ENCODE measurements at places on chromosomes 2 and 18. TPM values are rescaled to one million over a fixed set of nuclear protein-coding genes. Genes with fewer than 3 reads are reported as not detected.

- H3K27ac ChIP-seq: no peak overlapping the region
- no peak for DNase-seq
- no peaks in the 10 kb centered on the region for H3K4me1 ChIP-seq
- no peak overlapping the region for H3K4me3 ChIP-seq
Measured at GRCh38 chr2:30382995-30383394, 64.1 kb upstream of the LCLAT1 start.

DNA sequence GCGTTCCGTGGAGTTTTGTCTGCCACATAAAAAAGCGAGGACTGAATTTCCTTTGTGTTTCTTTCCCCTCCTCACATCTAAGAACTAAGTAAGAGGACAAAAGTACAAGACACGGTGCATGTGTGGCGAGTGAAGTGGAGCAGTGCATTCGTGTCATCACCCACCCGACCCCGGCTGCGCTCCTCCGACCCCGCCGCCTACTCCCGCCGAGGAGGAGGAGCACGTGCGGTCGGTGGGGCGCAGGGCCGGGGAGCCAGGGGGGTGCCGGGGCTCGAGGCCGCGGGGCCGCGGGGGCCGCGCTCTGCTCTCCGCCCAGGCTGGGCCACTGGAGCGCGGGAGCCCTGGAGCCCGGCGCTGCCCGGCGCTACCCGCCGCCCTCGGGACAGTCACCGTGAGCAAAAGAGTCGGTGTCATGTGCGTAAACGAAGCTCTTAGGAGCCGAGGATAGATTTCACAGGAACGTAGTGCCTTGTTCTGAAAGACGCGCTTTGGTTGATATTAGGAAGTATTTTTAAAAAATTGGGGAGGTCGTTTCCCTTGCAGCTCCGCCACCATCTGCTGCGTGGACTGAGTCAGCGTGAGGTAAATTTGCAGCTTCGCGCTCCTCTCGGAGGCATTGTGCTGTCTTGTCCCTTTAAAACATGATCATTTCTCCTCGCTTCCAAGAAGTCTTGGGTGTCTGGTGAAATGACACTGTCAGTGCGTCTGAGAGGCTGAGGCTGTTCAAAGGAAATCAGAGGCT lies 11.0 kb downstream of the TBR1 start:
- H3K4me3 ChIP-seq: no peak overlapping the region
- H3K4me1 ChIP-seq: no peaks in the 10 kb centered on the region
- no peak overlapping the region for H3K27ac ChIP-seq
- H3K27me3 ChIP-seq: 0 out of 2 replicates have a peak, but pooled peaks cover 2% of the 10 kb centered on the region
- no peak for DNase-seq
- H3K36me3 ChIP-seq: no peaks in the 10 kb centered on the region

- no peak overlapping the region for H3K4me3 ChIP-seq
- no peaks in the 10 kb centered on the region for H3K36me3 ChIP-seq
- H3K4me1 ChIP-seq: peaks cover 5% of the 10 kb centered on the region
- H3K27me3 ChIP-seq: peaks cover 18% of the 10 kb centered on the region
Measured at GRCh38 chr2:164843346-164843911, 1.8 kb upstream of the COBLL1 start.

- H3K36me3 ChIP-seq: no peaks in the 10 kb centered on the region
- H3K4me1 ChIP-seq: no peaks in the 10 kb centered on the region
- DNase-seq: no peak
Measured at GRCh38 chr2:83365476-83365875, 1093.6 kb downstream of the SUCLG1 start.

- H3K27ac ChIP-seq: no peak overlapping the region
- DNase-seq: no peak
- no peaks in the 10 kb centered on the region for H3K36me3 ChIP-seq
- H3K4me3 ChIP-seq: no peak overlapping the region
- H3K4me1 ChIP-seq: no peaks in the 10 kb centered on the region
Measured at GRCh38 chr18:41144441-41144840, 810.6 kb upstream of the PIK3C3 start.

DNA sequence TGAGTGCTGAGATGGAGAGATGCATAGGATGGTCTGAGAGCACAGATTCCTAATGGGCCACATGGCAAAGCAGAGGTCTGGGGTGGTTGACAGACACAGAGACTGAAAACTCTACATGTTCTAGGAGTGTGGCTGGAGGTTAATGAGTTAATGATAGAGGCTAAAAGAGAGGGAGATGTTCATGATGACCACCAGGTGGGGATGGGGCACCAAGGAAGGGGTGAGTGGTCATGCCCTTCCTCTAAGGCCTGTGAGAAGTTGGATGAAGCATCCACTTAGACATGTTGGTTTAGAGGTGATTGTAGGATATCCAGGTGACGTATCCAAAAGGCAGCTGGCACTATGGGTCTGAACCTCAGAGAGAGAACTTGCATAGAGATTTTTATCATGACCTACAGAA lies 102.1 kb downstream of the LRP2 start:
- H3K4me1 ChIP-seq: no peaks in the 10 kb centered on the region
- H3K36me3 ChIP-seq: no peaks in the 10 kb centered on the region
- DNase-seq: no peak

DNA sequence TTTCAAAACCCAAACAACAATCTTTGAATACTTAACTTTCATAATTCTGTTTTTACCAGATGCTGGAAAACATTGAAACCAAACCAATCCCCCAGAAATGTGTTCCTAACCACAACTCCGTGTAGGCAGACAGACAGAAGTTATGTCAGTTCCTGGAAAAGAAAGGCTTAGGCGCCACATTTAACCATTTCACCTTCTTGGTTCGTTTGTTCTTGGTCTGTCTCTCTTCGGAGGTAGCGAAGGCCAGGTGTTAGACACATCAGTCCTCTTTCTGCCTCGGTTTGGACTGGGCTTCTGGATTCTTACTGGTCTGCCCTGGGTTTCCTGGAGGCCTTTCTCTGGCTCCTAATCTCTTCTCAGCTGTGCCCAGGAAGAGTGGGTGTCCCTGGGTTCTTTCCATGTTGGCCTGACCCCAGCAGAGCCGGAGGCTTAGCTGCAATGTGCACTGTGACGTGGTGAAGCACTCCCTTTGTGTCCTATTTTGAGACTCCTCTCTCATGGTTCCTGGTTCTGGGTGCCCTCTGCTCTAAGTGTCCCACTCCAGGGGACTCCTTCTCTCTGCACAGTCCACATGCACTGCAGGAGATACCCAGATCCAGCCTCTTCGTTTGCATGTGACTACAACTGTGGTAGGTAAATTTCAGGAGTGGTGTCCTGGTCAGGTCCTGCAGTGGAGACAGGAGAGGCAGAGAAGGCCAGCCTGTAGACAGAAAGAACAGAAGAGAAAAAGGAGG lies 23.1 kb upstream of the RAB31 start:
- no peaks in the 10 kb centered on the region for H3K27me3 ChIP-seq
- peak overlapping the region; percentile 10 for H3K4me3 ChIP-seq
- no peaks in the 10 kb centered on the region for H3K36me3 ChIP-seq
- peaks cover 26% of the 10 kb centered on the region for H3K4me1 ChIP-seq

- H3K27ac ChIP-seq: no peak overlapping the region
- H3K4me3 ChIP-seq: no peak overlapping the region
- peaks cover 5% of the 10 kb centered on the region for H3K4me1 ChIP-seq
- H3K36me3 ChIP-seq: no peaks in the 10 kb centered on the region
Measured at GRCh38 chr2:186129767-186130581, 356.1 kb upstream of the ZC3H15 start.

DNA sequence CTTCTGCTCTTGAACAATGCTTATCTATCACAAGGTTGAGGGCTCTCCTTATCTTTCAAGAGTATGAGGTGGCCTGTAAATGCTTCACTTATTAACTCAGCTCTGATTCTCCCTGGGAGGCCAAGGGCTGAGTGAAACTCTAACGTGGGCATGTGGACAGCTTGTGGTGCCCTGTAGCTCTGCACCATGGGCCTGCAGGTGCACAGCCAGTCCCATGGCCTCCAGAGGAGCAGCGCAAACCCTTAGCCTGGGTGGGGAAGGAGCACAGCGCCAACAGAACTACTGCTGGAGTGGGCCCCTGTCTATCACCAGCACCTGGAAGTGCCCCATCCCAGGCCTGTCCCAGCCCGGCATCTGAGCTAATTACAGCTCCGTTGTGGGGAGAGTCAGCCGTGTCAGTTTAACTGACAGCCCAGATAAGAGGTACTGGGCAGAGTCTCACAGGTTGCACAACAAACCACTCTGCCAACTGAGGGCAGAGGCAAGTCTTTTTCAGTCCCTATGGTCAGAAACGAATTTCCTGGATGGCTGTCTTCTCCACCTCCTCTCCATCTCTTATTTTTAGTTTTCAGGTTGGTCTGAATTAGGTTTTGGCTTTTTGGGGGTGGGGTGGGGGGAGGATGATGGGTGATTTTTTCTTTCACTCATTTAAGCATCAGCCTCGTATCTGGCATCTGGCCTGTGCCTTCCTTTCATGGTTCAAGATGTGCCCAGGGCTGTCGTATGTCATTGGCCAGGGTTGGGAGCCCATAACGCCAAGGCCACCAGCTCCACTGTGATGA lies 219.5 kb downstream of the BCL2 start:
- H3K36me3 ChIP-seq: no peaks in the 10 kb centered on the region
- H3K27me3 ChIP-seq: no peaks in the 10 kb centered on the region
- no peak for DNase-seq
- no peaks in the 10 kb centered on the region for H3K4me1 ChIP-seq
- H3K4me3 ChIP-seq: no peak overlapping the region

GRCh38 chr2:3409627-3410170 lies 30.2 kb downstream of the TRAPPC12 start:
- no peak overlapping the region for H3K27ac ChIP-seq
- no peaks in the 10 kb centered on the region for H3K27me3 ChIP-seq
- no peaks in the 10 kb centered on the region for H3K4me1 ChIP-seq
- no peak overlapping the region for H3K4me3 ChIP-seq
- no peaks in the 10 kb centered on the region for H3K36me3 ChIP-seq

- 0 out of 2 replicates have a peak, but pooled peaks cover 3% of the 10 kb centered on the region for H3K4me1 ChIP-seq
- no peak overlapping the region for H3K4me3 ChIP-seq
- no peak for DNase-seq
- H3K27ac ChIP-seq: no peak overlapping the region
- H3K27me3 ChIP-seq: no peaks in the 10 kb centered on the region
- no peaks in the 10 kb centered on the region for H3K36me3 ChIP-seq
Measured at GRCh38 chr2:27929916-27930486, 39.5 kb downstream of the BABAM2 start.

- H3K27ac ChIP-seq: no peak overlapping the region
- no peaks in the 10 kb centered on the region for H3K27me3 ChIP-seq
- no peaks in the 10 kb centered on the region for H3K4me1 ChIP-seq
- DNase-seq: no peak
Measured at GRCh38 chr2:180205621-180206235, 198.6 kb upstream of the CWC22 start.

Gene ARHGAP15
- 0.41 TPM for total RNA-seq

Gene CIB4
- 0.33 TPM for total RNA-seq

Gene MEP1B
- total RNA-seq: 0.28 TPM

Measured in Panc1 (cell line).